HepG2 (cell line): ENCODE measurements at places on chromosomes 16 and 17. TPM values are rescaled to one million over a fixed set of nuclear protein-coding genes. Genes with fewer than 3 reads are reported as not detected.
A peak's percentile ranks its signal among the peaks of the same experiment; 100 is the strongest.

Gene ITGB3
- total RNA-seq = 0.15 and 0.31 TPM in 2 replicates

Gene CPNE7
- not detected in 2 replicates for total RNA-seq

Gene KRT39
- 0.07 TPM in 1 of 2 replicates, not detected in the other for total RNA-seq

Gene BFAR
- total RNA-seq = 96.9 and 98.2 TPM in 2 replicates

Gene SLC6A2
- 0.65 and 0.66 TPM in 2 replicates for total RNA-seq

Gene SULT1A1
- 147 and 174 TPM in 2 replicates for total RNA-seq

Gene OTOA
- 0.11 and 0.15 TPM in 2 replicates for total RNA-seq

GRCh38 chr17:51275381-51275780 lies 15.0 kb downstream of the UTP18 start:
- no peaks in the 10 kb centered on the region for H3K27me3 ChIP-seq
- no peak for DNase-seq
- H3K4me3 ChIP-seq = no peak overlapping the region
- peaks cover 22% of the 10 kb centered on the region for H3K36me3 ChIP-seq
- H3K27ac ChIP-seq = no peak overlapping the region
- peaks cover 9% of the 10 kb centered on the region for H3K4me1 ChIP-seq

DNA sequence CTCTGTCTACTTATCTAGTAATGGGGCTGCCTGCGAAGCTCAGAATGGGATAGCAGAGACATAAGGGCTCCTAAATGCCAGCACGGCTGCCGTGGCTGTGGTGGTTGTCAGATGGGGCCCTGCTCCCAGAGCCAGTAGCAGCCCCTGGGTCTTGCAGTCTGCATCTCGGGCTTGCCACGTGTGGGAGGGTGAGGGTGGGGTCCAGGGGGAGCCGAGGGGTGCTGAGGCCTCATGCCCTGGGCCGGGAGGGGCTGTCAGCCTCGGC lies 88.8 kb upstream of the GSE1 start:
- H3K36me3 ChIP-seq = no peaks in the 10 kb centered on the region
- no peaks in the 10 kb centered on the region for H3K27me3 ChIP-seq

DNA sequence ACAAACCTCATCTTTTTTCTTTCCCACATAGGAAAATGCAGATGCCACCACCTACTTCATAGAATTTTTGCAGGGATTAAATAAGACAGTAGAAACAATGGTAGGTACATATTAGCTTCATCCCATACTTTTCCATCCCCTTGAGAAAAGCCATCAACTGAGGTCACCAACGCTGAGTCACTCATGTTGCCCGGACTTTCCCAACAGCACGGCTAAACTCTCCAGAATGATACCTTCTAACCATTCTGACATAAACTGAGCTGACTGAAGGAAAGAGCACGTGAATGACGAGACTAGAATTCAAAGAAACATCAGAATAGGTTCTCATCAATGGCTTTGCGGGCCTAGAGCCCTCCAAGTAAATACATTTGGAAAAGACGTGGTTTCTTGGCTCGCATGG lies 146.0 kb upstream of the RCVRN start:
- peaks cover 18% of the 10 kb centered on the region for H3K4me1 ChIP-seq
- DNase-seq = no peak
- no peaks in the 10 kb centered on the region for H3K36me3 ChIP-seq
- no peak overlapping the region for H3K27ac ChIP-seq
- H3K27me3 ChIP-seq = peaks cover 37% of the 10 kb centered on the region; the same call in 2 of the 3 replicates

DNA sequence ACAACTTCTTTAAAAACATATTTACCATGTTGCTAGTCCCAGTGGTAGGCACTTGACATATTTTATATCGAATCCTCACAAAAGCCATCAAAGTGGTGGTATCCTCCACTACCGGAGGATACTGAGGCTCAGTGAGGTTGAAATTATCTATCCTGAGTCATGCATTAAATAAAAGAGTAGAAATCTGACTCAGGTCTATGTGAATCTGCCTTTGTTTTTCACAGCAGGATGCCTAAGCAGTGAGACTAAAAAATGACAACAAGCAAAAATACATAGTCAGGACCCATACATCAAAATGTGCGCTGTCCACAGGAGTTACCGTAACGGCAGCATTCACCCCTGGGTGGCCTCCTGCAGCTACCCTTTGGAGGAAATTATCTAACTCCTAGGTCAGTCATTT lies 17.7 kb downstream of the BRD7 start:
- no peaks in the 10 kb centered on the region for H3K4me1 ChIP-seq
- H3K36me3 ChIP-seq = peaks cover 55% of the 10 kb centered on the region
- no peak overlapping the region for H3K4me3 ChIP-seq
- no peaks in the 10 kb centered on the region for H3K27me3 ChIP-seq

GRCh38 chr17:82439829-82440365 lies 10.7 kb downstream of the CYBC1 start:
- peaks cover 15% of the 10 kb centered on the region for H3K36me3 ChIP-seq
- no peaks in the 10 kb centered on the region for H3K4me1 ChIP-seq
- no peak for DNase-seq

- H3K4me1 ChIP-seq = no peaks in the 10 kb centered on the region
- no peaks in the 10 kb centered on the region for H3K27me3 ChIP-seq
- H3K36me3 ChIP-seq = peaks cover 7% of the 10 kb centered on the region
- H3K4me3 ChIP-seq = no peak overlapping the region
- DNase-seq = no peak
These were observed 79.0 kb downstream of the NFAT5 start for GRCh38 chr16:69644790-69645189.

DNA sequence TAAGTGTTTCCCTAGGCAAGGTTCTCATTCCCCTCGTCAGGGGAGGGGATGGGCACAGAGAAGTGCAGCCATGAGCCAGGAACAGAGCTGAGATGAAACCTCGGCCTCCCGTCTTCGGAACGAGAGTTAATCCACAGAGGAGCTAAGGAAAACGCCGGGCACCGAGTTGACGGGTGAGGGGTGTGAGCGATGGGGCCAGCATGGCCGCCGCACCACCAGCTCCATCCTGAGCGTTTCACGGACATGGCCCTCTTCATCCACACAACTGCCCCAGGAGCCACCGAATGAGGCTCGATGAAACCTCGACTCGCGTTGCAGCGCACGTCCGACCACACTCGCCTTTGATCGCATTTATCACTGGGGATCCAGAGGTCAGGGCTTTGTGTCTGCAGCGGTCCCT lies 21.5 kb downstream of the CA5A start:
- H3K27ac ChIP-seq = no peak overlapping the region
- H3K27me3 ChIP-seq = no peaks in the 10 kb centered on the region
- DNase-seq = no peak
- H3K36me3 ChIP-seq = peaks cover 79% of the 10 kb centered on the region
- no peak overlapping the region for H3K4me3 ChIP-seq

DNA sequence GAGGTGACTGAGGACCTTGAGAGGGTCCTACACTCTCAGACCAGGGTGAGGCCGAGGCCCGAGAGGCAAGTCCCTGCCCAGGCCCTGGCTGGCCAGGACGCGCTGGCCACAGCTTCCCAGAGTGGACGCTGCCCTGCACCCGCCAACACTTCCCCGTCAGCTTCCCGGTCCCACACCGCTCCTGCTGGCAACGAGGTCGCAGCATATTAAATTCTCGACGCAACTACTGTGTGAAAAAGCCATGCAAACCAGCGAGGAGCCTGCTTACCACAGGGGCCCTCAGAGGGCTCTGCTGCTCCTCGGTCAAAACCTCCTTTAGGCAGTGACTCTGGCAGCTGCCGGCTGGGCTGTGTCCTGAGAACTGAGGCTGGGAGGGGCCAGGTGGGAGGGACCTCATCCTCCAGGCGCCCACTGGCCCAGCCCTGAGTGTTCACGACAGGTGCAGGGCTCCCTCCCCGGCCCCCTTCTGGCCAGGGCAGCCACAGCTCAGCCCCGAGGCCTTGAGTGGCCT lies 2.1 kb upstream of the TEX19 start:
- DNase-seq = no peak
- peak overlapping the region; percentile 57 for H3K4me3 ChIP-seq
- no peaks in the 10 kb centered on the region for H3K36me3 ChIP-seq

DNA sequence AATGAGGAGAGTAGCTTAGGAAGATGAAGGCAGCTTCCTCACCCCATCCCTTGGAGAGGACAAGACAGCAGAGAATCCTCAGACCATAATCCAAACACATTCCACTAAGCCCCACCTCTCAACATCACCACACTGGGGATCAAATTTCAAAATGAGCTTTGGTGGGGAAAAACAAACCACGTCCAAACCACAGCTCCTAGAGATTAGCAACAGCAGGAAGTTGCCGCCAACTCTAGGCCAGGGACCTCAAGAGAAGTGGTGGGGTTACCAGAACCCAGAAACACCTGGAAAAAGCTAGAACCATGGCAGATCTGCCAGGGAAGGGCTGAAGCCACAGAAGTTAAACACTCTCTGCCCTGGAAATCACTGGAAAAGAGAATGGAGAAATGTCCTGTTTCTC lies 571.6 kb downstream of the HS3ST4 start:
- no peaks in the 10 kb centered on the region for H3K27me3 ChIP-seq
- no peaks in the 10 kb centered on the region for H3K36me3 ChIP-seq
- DNase-seq = no peak
- no peaks in the 10 kb centered on the region for H3K4me1 ChIP-seq
- no peak overlapping the region for H3K4me3 ChIP-seq
- H3K27ac ChIP-seq = no peak overlapping the region

DNA sequence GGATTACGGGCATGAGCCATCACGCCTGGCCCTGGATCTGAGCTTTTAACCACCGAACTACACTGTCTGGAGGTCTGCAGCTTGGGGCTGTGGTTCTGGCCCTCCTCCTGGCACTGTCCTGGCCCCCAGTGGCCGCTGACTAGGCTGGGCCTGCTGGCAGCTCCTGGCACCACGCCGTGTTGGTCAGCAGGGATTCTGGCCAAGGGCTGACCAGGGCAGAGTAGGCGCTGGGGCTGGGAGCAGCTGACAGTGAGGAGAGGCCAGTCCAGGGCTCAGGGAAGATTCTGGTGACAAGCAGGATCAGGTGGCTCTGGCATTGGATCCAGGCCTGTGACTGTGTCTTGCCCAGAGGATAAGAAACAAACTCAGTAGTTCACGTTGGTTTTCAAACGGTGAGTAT lies 14.6 kb downstream of the EEF2K start:
- H3K4me3 ChIP-seq = no peak overlapping the region
- peaks cover 23% of the 10 kb centered on the region for H3K4me1 ChIP-seq
- H3K36me3 ChIP-seq = peaks cover 23% of the 10 kb centered on the region

- H3K4me1 ChIP-seq = no peaks in the 10 kb centered on the region
- no peak for DNase-seq
- H3K4me3 ChIP-seq = no peak overlapping the region
- H3K36me3 ChIP-seq = peaks cover 45% of the 10 kb centered on the region; the same call in 2 of the 3 replicates
- H3K27ac ChIP-seq = no peak overlapping the region
These were observed 19.4 kb downstream of the CLUH start for GRCh38 chr17:2691965-2692780.

DNA sequence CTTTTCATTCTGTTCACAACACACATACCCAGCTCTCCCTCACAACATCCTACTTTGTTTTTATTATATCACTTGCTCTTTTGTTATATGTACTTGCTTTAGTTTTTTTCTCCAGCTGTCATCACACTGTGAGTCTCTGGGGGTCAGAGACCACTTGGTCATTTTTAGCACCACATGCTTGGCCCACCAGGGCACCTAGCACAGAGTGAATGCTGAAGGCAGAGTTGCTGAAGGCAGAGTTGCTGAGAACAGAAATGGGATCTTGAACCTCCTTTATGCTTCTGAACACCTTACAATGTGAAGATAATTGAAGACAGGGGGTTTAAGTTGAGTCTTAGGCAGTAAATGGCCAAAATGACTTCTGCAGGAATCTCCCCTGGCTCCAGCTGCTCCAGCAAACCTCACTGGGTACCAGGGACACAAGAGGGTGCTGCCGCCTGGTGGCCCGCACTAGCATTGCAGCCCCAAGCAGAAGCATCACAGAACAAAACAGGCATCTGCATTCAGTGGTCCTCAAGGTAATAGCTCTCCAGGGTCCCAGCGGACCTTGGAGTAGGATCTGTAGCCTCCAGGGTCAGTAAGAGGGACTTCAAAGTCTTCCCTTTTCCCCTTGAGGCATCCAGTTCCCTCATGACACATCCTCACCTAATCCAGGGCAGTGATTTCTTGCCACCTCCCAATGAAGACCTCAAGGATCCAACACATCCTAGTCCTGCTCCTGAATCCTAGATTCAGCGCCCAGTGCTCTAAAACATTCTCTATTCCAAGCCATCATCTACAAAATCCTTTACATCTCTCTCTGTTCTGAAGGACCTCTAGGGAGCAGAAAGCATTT lies 1972.6 kb downstream of the TP53TG3F start:
- DNase-seq = no peak
- H3K4me1 ChIP-seq = no peaks in the 10 kb centered on the region
- no peak overlapping the region for H3K27ac ChIP-seq

GRCh38 chr16:80500961-80501525 lies 39.8 kb upstream of the DYNLRB2 start:
- no peak overlapping the region for H3K4me3 ChIP-seq
- no peaks in the 10 kb centered on the region for H3K27me3 ChIP-seq
- no peak for DNase-seq
- no peaks in the 10 kb centered on the region for H3K4me1 ChIP-seq
- no peak overlapping the region for H3K27ac ChIP-seq
- H3K36me3 ChIP-seq = no peaks in the 10 kb centered on the region

DNA sequence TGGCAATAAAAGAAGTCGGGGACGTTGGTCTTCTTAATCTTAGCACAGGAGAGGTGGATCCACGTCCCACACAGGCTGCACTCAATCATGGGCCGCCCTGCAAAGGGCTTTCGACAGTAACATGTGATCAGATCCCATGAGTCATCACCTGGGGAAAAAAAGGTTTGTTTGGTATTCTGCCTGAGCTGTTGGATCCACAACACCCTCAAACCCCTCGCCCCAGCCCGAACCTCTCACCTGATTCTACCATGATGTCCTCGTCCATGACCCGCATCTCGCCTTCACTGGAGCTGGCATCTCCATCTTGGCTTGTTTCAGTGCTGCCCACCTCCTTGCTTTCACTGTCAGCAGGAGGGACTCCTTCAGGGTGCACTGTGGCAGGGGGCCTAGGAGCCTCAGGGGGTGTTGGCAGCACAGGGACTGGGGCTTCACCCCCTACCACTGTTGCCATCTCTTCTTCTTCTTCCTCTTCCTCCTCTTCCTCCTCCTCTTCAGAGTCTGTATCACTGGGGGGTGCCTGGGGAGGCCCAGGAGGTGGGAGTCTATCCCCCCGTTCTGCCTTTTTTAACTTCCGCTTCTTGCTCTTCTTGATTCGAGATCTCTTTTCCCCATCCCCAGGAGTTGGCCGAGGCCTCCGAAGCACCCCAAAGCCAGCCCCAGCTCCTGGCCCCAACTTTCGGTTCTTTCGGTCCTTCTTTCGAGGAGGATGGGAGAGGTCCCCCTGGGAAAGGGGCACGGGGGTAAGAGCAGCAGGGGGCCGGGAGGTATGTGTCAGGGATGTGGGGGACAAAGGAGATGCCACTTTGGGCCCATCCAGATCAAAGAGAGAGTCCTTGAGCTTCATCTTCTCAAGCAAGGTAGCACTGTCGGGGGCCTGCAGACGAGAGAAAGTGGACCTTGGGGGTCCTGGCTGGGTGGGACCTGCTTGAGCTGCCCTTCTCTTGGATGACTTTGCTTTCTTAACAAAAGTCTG lies 1.7 kb upstream of the DVL2 start:
- peak overlapping the region; percentile 79 for H3K27ac ChIP-seq
- no peak for DNase-seq
- H3K36me3 ChIP-seq = peaks cover 10% of the 10 kb centered on the region
- H3K4me3 ChIP-seq = no peak overlapping the region
- no peaks in the 10 kb centered on the region for H3K27me3 ChIP-seq

- H3K36me3 ChIP-seq = peaks cover 13% of the 10 kb centered on the region
- peaks cover 42% of the 10 kb centered on the region for H3K4me1 ChIP-seq
- DNase-seq = peak; percentile 60
- no peak overlapping the region; the same call in 1 of the 2 replicates for H3K4me3 ChIP-seq
- no peaks in the 10 kb centered on the region for H3K27me3 ChIP-seq
- H3K27ac ChIP-seq = peak overlapping the region; percentile 1
These were observed 13.0 kb downstream of the VEZF1 start for GRCh38 chr17:57975044-57975443.

- no peak overlapping the region for H3K4me3 ChIP-seq
- no peak for DNase-seq
- no peaks in the 10 kb centered on the region for H3K27me3 ChIP-seq
- no peaks in the 10 kb centered on the region for H3K4me1 ChIP-seq
These were observed 1431.1 kb downstream of the CDH8 start for GRCh38 chr16:60605176-60605575.
